ENCODE measurements at places on chromosomes 1 and 21.

DNA sequence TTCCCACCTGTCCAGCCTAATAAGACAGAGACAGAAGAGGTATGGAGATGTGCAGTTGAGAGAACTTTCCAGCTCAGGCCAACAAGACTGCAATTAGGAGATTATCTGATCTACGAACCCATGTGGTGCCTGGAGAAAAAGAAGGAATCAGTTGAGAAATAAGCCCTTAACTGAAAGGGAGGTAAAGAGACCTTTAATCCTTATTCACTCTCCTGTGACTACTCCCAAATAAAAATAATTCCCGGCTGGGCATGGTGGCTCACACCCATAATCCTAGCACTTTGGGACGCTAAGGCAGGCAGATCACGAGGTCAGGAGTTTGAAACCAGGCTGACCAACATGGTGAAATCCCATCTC is 31.9 kb upstream of the SARS1 start:
- no peak for DNase-seq

GRCh38 chr1:200075522-200075921 is 48.0 kb downstream of the NR5A2 start:
- DNase-seq, result no peak

- peak; percentile 80 for DNase-seq
Measured at GRCh38 chr1:204408074-204408507, 3.5 kb downstream of the PPP1R15B start.

DNA sequence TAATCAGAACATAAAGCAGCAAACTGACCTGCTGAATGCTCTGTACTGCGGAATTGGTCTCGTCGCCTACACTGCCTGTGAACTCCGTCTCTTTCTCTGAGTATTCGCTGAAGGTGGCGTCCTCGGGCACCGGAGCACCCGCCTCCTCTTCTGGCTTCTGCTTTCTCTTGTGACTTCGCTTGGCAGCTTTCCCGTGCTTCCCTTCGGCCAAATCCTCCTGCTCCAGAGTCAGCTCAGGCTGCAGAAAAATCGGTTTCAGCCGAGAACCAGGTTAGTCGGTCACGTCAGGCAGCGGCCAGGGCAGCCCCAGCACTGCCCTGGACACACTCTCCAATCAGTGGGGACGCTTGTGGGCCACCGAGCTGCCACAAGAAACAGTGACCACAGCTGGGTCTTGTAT is 35.8 kb upstream of the RIPK4 start:
- peak; percentile 50 for DNase-seq

DNA sequence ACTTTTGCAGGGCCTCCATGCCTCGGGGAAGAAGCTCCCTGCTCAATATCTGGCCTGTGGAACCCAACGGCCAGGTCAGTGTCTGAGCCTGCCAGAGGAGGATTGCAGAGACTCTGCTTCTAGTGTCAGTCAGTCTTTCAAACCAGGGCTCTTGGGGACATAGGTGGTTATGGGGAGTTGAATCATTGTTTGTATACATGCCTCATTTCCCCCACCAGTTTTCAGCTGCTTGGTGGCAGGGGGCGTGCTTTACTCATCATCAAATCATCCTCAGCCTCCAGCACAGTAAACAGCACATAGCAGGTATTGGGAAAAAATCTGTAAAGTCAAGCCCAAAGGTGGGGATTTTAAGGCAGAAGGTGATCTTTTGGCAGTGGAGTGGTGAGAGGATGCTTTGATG is 17.4 kb upstream of the FAM89A start:
- DNase-seq, result no peak

GRCh38 chr1:35443768-35444518 is 113.3 kb downstream of the KIAA0319L start:
- peak; percentile 29 for DNase-seq

GRCh38 chr1:234530672-234531071 is 51.7 kb upstream of the TARBP1 start:
- no peak for DNase-seq

DNA sequence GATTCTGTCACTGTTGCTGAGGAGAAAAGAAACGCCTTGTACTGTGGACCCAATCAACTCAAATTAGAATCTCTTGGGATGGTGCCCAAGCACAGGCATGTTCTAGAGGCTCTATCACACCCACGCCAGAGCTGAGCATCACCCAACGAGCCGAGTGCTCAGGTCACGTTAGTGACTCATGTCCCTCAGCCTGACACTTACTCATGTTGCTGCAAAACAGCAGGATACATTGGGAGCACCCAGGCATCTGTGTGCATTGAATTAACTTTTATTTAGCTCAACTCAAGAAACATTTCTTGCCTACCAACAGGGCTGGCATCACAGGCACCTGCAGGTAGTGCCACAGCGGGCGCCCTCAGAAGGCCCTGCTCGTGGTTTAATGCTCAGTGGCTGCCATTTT is 149.8 kb downstream of the ETS2 start:
- peak; percentile 61 for DNase-seq

DNA sequence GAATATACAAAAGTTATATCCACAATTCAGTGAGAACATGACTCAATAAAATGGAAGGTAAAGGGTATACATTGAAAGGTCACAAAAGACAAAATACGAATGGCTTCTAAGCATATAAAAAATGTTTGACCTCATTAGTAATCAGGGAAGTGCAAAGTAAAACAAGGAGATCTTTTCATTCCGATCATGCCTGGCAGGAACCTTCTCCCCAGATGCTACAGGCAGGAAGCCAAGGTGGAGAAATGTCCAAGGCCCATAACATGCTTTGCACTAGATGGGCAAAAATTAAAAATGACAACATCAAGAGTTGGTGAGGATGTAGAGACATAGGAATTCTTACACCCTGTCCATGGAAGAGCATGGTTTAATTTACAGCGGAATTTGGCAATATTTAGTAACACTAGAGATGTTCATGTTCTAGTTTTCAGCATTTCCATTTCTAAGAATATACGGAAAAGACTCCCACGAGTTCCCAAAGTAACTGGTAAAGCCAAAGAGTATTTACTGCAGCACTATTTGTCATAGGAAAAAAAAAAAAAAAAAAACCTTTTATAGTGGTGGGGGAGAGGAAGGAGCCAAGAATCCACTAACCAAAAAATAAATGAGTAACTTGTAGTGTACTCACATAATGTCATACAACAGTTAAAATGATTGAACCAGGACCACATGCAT is 184.5 kb upstream of the KAZN start:
- peak; percentile 16 for DNase-seq

- no peak for DNase-seq
Measured at GRCh38 chr1:25867210-25867991, 8.1 kb downstream of the PAQR7 start.

DNA sequence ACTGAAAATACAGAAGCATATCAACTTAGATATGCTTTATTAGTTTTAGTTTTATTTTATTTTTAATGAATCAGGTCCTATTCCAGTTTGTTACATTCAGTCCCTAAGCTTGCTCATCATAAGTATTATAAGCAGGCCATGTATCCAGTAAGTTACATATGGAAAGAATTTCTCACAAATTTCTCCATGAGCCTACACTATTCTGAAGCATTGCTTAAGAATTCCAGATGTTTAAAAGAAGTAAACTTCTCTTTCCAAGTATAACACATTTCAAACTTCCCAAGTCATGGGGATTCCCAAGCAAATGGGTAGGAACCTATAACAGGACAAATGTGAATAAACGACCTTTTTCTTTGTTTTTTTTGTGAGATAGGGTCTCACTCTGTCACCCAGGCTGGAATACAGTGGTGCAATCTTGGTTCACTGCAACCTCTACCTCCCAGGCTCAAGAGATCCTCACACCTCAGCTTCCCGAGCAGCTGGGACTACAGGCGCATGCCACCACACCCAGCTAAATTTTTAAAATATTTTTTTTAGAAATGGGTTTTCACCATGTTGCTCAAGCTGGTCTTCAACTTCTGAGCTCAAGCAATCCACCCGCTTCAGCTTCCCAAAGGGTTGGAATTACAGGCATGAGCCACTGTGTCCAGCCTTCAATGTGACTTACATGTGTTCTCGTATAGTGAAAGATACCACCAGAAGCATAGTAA is 39.0 kb downstream of the ST7L start:
- DNase-seq, result peak; percentile 19

DNA sequence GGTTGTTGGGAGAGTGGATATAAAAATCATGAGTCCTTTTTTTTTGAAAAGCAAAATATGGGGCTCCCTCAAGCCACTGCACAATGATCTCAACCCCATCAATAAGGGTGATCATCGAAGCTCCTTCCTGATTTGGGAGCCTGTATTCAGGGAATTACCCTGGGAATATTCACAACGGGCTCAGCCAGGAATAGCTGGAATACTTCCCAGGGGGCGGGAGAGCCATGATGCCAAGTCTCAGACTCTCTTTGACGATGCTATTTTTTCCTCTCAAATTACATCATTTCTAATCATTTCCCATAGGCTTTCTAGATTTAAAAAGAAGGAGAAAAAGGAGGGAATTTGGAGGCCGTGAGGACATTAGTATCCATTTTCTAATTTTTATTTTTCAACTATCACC is 18.4 kb downstream of the OLIG1 start:
- no peak for DNase-seq

- DNase-seq, result peak; percentile 68
Measured at GRCh38 chr1:77975386-77975785, 3.5 kb downstream of the FUBP1 start.

GRCh38 chr1:7009741-7010525 is 224.7 kb downstream of the CAMTA1 start:
- no peak for DNase-seq

DNA sequence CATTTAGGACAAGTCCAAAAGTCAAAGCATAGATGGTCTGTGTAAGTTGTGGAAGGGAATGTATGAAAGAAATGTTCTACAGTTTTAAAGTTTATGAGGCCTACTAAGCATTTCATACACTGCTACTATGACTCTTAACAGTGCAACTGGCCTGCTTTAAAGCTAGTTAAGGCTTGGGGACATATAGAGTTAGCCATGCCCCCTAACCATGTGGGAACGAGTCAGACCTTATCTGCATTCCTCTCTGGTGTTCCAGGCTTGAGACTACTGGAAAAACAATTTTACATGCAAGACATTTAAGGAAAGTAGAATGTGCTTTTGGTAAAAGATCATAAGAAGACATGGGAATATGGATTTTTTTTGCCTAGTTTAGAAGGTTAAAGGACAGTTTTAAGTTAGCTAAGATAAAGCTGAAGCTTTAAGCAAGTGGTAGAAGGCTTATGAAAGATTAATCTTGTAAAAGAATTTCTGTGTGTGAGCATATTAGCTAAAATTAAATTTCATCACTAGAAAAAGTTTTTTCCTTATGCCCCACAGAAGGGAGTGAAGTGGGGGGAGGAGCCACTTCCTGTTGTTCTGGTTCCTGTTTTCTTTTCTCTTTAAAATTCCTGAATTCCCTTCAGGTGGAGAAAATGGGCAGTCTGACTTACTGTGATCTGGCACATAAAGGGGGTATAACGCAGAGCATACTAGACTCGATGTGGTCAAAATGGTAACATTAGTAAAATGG is 8.9 kb upstream of the CD48 start:
- DNase-seq, result no peak

GRCh38 chr1:213409971-213410370 is 358.9 kb downstream of the RPS6KC1 start:
- no peak for DNase-seq

DNA sequence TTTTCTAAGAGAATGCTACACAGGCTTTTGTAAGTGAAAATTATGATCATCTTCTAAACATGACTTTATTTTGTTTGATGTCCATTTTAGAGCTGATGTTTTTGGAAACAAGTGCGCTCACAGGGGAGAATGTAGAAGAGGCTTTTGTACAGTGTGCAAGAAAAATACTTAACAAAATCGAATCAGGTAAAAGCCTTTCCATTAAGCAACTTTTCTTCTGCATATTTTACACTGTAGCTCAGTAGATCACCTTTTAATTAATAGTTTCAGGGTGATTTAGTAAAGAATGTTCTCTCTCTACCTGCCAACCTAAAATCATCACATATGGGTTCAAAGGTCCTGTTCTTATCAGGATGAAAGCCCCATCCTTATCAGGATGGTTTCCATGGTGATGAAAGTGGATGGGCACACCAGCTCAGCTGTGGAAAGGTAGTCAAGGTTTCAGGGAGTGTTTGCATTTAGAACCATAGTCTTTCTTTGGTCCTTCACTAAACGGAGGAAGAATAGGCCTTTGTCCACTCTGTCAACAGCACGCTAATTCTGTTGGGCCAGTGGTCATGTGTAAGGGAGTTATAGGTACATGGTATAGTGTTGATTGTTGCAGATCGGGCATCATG is 28.1 kb downstream of the RAB4A start:
- no peak for DNase-seq

GRCh38 chr1:199546323-199546722 is 481.2 kb upstream of the NR5A2 start:
- no peak for DNase-seq

DNA sequence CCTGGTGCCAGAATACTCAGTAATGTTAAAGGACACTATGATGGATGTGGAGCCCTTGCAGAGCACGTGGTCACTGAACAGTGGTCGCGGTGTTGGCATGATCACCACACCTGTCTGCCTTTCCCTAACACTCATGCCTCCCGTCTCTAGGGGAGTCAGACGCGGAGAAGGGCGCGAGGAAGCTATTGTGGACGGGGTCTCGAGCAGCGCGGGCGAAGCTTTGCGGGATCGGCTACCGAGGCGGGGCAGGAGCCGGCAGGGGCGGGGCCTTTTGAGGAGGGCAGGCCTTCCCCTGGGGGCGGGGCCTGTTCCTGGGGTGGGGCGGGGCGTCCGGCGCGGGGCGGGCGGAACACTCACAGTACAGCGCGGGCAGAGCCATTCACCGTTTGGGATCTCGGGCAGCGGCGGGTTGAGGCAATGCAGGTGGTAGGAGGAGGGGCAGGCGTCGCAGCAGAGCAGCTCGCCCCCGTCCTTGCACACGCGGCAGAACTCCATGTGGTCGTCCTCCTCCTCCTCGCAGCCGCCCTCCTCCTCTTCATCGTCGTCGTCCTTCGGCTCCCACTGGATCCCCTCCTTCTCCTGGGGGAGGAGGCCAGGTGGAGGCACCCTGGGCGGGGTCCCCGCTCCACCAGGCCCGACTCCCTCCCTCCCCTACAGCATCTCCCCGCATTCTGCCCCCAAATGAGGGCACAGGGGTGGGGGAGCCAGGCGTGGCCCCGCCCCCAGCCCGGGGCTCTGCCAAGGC is 31.5 kb downstream of the CHD5 start:
- peak; percentile 8 for DNase-seq

- peak; percentile 6 for DNase-seq
Measured at GRCh38 chr1:152926091-152926490, 17.7 kb downstream of the IVL start.

DNA sequence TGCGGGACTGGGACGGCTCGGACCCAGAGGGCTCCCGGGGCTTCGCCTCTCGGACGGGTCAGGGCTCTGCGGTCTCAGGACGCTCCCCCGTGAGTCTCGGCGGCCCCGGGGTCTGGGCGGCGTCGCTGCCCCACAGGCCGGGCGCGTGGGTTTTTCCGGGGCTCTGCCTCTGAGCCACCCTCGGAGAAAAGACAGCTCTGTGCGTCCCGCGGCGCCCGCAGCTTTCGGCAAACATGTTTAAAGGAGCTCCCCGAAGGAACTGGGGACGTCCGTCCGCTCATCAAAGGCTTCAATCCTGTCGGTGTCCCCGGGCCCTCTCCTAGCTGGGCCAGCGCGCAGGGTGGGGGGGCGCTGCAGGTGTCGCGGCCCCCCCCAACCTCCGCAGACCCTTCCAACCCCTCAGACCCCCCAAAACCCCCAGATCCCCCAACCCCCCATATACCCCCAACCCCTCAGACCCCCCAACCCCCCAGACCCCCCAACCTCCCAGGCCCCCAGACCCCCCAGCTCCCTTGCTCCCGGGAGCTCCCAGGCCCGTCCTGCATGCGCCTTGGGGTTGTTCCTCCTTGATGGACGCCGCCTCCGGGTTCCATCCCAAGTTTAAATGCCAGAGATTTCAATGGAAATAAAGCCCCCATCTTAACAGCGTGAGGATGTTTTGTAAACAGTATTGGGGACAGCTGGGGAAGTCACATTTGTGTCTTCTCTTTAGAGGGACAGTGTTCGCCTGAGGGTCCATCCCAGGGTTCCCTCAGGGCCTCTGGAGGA is 996 bp upstream of the C1orf159 start:
- DNase-seq, result no peak
